ENCODE measurements at places on chromosomes 13 and 19. TPM values are rescaled to one million over a fixed set of nuclear protein-coding genes. Genes with fewer than 3 reads are reported as not detected.

Gene TEX29
- total RNA-seq: 1.0 TPM

Gene ZNF850
- 2.1 TPM for total RNA-seq

Gene C19orf85
- not detected for total RNA-seq

- DNase-seq: no peak
These were observed 524 bp downstream of the RUBCNL start for GRCh38 chr13:46386392-46387063.

DNA sequence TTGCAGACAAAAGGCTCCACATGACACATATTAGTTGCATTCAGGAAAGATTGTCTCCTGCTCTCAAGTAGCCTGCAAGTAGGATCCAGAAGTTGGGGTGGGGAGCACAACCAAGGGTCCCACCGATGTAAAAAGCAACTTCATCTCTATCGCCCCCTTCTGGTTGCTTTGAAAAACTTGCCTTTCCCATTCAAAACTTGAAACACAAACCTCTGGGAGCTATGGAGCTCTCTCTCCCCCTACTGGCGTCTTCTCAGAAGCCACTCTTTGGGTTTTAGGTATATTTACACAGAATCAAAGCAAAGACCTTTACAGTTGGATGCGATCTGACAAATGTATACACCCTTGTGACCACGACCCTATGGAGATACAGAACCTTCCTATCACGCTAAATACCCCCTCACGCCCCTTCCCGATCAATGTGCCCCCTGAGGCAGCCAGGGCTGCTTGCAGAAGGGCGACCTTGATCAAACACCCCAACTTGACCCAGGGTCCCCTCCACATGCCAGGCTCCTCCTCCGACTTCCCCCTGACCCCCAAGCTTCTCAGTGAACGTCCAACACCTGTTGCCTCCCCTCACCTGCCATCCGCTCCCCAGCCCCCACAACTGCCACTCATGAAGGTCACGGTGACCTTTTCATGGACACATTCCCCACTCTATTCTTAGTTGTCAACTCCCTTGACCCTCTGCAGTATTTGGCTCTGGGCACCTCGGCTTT is 10.1 kb downstream of the NOSIP start:
- peak; percentile 54 for DNase-seq

DNA sequence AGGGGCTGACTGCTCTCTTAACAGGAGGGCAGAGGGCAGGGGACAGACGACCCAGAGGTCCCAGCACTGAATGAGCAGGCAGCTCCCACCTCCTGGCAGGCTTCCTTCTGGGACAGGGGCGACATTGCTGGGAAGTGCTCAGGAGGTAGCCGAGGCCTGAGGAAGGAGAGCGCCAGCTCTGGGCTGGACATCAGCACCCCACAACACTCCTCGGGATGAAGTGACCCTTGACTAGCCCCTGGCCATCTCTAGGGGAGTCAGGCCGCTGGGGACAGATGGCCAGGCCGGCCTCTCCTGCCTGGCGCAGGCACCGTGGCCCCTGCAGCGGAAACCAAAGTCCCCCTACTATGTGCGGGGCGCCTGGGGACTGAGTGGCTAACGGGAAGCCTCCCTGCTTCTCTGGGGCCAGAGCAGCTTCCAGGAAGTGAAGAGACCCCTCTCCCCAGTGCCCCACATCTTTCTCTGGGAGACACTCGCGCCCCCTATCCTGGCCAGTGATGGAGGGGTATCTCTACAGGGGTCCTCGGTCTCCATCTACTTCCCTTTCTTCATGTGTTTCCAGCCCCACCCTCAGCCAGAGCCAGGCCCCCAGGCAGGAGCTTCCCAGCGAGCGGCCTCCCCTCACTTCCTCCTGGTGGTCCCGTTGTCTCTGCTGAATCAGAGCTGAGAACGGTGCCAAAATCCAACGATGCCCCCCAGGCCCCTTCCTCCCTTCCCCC is 10.1 kb downstream of the PRR36 start:
- no peak for DNase-seq

DNA sequence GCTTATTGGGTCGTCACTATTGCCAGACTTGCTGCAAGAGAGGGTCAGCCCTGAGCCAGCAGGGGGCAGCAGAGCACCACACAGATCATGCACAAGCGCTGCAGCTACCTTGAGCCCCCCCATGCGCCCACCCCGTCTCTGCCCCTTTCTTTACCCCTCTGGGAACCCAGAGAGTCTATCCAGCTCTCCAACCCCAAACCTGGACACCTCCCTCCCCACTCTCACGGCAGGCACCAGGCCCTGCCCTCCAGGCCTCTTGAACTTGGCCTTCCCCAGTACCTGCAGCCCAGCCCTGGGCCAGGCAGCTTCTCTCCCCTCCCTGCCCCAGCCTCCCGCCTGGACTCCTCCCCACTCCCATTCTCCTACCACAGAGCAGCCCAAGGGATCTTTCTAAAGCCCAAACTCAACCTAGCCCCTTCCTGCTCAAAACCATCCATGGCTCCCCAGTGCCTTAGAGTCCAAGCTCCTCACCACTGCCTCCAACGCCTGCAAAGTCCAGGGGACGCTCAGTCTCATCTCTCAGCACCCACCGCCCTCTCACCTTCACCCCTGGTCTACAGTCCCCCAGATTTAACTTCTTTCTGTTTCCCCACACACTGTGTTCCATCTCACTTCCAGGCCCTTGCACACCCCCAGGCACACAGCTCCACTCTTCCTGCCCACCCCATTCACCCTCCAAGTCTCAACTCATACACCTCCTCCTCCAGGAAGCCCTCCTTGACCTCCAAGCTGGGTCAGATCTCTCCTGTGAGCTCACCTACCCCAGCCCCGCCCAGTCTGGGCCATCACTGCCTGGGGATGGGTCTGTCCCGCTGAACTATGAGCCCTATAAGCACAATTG is 9.4 kb upstream of the CEACAM16 start:
- DNase-seq: peak; percentile 86

DNA sequence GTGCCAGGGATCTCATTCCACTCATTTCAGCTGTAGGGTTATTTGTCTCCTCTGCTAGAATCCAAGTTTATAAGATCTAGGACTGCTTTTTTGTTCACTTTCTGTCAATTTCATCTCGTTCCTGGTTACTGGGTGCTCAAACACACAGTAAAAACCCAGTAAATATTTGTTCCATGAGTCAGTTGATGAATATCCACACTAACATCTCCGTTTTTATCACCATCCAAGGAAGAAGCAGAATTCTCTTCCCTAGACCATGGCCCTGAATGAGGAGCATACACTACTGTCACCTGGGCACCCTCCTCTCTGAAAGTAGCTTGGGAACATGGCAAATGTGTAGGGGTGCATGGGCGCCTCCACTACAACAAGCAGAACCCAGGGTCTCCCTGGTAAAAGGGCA is 390.8 kb downstream of the FOXO1 start:
- no peak for DNase-seq

DNA sequence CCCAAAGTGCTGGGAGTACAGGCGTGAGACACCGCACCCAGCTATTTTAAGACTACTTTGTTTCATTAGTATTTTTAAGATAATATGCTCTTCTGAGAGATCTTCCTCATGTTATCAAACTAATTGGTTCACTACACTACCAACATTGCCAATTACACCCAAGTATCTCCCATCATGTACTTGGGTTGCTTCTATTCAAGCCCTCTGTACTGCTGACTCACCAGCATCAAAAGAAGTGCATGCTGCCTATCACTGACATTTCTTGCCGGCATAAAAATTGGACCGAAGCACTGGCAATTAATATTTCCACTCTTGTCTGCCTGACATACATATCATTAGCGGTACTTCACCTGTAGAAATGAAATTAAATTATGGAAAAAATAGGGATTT is 164.2 kb upstream of the NBEA start:
- DNase-seq: no peak

DNA sequence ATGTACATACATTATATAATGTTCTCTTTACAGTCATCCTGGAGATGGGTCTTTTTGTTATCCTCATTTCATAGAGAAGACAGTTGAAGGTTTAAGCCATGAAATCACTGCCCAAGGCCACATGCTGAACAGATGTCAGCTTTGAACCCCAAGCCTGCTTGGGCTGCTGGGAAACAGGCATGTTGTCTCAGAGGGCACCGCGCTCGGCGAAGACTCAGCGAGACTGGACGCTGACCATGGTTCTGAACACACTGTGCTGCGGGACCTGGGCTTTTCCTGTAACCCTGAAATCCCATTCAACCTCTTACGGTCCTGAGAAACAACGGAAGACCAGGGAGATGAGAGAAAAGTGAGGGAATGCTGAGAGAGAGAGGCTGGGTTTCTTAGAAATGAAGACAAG is 27.3 kb downstream of the LRFN3 start:
- DNase-seq: peak; percentile 28

DNA sequence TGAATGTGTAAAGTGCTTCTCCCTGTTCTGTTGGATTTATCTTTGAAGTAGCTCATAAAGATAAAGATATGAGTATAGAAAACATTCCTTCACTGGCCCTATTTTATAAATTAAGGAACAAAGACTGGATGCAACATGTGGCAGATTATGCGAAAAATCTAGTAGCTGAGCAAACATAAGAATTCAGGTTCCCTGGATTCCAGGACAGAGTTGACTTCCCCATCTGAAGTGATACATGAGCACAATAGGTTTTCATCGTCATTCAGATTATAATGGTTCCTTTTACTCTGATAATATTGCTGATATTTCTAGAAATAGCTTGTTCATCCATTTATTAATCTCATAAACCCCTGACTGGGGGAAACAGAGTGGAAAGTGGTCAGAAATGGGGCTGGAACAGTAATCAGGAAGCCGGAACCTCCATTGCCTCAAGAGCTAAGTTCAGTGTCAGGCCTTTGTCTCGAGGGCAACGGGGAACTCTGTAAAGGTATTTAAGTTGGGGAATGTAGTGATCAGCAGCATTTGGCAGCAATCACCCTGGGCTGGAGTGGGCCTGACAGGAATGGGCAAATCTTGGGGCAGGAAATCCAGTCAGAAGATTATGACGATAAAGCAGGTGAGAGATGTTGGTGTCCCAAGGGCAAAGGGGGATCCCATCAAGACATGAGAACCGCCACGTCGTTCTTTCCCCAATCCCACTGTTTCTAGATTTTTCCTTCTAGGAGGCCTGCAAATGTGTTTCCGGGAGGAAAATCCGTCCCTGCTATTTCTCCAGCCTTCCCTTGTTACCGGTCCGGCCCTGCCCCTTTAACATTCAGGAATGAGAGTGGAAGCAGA is 232.5 kb upstream of the SERP2 start:
- DNase-seq: no peak

GRCh38 chr19:27774337-27774736 is 1438.6 kb downstream of the UQCRFS1 start:
- no peak for DNase-seq

DNA sequence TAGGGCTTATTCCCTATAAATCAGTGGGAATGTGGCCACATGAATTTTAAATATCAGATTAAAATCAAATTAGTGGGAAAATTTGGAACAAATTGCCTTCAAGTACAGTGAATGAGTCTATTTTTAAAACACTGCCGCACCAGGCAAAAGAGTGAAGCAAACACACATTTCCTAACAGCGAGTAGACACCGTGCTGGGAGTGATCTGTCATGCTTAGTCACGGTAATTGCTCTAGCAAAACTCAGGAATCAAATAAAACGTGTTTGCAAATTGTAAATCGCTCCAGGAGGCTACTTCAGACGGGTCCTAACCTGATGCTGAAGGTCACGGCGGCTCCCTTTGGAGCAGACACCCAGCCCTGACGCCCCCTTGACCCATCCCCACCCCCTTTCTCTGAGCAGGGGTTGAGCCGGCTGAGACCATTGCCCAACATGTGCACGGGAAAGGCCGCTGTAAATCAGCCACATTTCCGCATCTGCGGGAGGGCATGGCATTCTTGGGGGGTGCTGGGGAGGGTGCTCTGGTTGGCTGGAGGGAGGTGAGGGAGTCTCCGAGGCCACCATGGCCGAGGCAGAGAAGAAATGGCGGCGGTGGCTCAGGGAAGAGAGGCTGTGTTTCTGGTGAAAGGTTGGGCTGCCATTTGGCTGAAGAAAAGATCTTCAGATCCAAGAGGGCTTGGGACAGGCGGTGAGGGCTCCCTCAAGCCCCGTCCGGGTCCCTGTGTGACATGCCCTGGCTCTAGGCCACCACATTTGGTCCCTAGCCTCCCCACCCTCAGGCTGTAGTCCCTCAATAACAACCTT is 8.9 kb downstream of the CEBPA start:
- no peak for DNase-seq

DNA sequence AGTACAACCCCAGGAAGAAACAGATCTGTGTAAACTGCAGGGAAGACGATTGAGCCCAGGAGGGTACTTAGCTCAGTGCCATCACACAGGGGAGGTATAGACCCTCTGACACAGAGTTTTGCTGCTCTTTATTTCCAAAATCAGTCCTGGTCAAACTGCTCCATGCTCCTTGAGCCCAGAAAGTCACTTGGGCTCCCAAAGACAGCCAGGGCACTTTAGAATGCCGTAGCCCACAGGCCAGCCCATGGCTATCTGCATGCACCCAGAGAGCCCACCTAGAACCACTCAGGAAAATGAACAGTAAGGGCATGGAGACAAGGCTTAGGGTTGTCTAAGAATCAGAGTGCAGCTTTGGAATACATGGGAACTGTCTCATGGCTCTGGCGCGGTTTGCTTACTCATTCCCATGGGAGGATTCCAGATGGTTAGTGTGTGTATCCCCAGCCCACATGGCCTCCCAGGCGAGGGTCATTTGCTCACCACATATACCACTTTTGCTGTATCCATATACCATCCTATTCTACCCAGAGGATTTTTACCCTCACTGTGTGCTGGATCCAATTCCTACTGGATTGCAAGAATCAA is 14.7 kb upstream of the PDCD5 start:
- no peak for DNase-seq

GRCh38 chr13:33728271-33729037 is 89.5 kb upstream of the RFC3 start:
- no peak for DNase-seq

DNA sequence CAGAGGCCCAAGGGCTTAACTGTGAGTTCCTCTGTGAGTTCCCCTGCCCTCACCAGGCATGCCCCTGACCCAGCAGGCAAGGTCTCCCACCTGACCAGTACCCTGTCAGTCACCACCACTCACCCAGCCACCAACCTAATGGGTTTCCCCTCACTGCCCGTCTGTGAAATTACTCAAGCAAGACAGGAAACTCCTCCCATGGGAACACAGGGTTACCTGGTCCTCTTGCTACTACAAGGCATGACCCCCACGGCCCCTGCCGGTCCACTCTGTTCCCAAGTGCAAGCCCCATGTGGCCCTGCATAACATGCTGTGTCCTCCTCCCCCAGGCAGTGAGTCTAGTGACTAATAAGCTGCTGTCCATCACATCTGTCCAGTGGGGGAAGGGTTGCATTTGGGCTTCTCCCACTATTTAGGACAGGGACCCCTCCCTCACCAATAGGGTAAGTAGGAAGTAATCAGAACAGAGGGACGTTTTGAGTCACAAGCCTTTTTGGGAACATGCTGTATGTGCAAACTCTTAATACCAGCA is 8.0 kb upstream of the DHRS12 start:
- no peak for DNase-seq

DNA sequence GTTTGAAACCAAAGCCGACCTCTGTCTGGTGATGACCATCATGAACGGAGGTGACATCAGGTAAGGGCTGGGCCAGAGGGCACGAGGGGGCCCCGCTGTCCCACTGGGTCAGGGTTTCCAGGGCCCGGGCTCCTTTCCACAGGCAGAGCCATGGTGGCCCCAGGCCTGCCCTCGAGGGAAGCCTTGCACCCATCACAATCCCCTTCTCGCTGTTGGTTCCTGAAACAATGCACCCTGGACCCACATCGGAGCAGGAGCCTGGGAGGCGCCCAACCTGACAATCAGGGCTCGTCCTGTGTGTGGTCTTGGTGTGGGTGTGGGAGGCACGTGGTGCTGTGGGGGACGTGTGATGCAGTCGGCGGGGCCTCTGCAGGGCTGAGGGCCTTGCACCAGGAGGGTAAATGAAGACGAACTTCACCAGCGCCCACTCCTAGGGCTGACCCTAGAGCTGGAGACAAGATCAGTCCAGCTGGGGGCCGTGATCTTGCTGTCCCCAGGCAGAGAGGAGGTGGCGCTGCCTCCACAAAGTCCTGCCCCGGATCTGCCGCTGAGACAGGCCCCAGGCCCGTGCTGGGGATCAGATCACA is 2.8 kb downstream of the GRK1 start:
- no peak for DNase-seq
